ENCODE measurements at places on chromosomes 11 and 22.

GRCh38 chr22:47690166-47690565, 927.7 kb downstream of the TBC1D22A start:
- DNase-seq: no peak

GRCh38 chr11:115334932-115335788, 169.1 kb downstream of the CADM1 start:
- DNase-seq: no peak

DNA sequence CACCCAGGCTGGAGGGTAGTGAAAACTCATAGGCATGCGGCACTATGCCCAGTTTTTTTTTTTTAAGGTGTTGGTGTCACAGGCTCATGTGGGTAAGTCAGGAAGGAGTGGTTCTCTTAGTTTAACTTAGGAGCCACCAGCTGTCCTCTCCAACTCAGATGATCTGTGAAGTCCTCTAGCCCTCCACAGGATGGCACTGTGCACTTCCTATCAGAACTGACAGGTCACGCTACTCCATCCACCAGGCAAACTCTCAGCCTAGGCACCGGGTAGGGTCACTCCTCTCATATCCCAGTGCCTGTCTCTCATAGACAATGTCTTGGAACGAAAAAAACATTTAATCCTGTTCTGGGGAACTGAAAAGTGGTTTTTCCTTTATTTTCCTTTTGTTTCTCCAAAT, 16.5 kb downstream of the NAP1L4 start:
- DNase-seq: no peak

DNA sequence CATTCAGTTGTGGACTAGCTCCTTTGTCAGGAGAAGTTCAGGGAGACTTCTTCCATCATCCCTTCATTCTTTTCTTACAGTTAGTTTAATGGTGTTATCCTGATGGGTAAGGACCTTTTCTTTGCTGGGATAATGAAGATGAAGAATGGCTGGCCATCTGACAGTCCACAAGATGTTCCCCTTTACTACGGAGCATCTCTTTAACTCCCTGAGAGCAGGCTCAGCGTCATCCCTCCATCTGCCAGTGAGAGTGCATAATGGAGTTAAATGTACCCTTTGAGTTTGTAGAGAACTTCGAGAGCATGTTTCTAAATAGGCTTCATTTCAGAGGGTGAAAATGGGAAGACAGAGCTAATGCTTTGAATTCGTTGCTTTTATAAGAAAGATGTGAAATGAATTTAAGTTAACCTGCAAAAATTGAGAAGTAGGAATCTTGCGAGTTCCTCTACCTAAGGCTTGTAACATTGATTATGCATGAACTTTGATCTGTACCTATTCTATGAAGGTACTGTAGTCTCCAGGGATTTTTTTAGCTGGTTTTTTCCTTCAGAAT, 1.7 kb downstream of the EP300 start:
- DNase-seq: no peak

- DNase-seq: no peak
Measured at GRCh38 chr11:78996007-78996406, 421.3 kb upstream of the NARS2 start.

- no peak for DNase-seq
Measured at GRCh38 chr11:78731027-78731426, 156.4 kb upstream of the NARS2 start.

DNA sequence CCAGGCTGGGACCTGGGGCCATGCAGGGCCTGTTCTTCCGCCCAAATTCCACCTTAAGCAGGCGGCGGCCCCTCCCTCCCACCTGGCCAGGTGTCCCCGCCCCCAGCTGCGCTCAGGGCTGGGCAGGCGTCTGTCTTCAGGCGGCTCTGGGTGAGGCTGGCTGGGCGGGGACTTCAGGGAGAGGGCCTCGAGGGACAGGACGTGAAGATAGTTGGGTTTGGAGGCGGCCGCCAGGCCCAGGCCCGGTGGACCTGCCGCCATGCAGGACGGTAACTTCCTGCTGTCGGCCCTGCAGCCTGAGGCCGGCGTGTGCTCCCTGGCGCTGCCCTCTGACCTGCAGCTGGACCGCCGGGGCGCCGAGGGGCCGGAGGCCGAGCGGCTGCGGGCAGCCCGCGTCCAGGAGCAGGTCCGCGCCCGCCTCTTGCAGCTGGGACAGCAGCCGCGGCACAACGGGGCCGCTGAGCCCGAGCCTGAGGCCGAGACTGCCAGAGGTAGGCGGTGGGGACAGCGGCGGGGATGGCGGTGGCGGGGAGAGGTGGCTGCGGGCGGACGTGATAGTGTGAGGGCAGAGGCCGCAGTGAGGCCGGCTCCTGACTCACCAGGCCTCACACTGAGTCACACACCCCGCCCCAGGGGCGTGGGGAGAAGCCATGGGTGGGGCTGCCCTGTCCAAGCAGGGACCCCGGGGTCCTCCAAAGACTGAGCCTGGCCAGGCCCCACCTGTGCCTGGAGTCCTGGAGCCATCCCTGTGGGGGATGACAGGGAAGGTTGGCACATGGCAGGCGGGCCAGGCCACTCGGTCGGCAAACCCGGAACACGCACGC, at the start of gene PKP3:
Gene PKP3 (plus strand): TSS at position 176 of the 824 bp plus-strand sequence. CDS start 84 bp downstream, at position 260.
- no peak for DNase-seq

DNA sequence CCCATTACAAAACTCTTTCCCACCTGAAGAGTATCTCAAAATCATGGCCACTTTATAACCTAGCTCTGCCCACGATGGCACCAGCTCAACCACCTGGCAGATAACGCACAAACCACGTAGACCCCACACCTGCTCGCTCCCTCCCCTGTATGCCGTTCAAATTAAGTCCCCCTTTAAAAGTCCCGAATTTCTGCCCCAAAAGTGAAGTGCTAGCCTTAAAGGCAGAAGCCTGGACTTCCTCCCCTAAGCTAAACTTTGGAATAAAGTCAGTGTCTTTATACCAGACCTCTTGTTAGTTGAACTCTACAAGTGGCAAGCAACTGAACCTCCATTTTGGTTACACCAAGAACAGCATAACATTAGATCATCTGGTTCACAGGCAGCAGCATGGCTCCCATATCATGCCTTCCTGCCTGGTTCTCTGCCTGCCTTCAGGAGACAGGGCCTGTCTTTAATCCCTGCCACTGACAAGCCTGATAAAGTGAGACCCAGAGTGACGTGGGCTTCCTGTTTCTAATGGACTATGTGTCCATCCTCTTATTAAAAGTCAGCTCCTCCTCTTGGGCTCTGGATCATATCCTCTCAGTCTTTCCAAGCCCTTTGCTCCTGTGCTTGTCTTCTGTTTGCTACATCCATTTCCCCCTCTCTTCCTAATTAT, 32.6 kb upstream of the NNMT start:
- DNase-seq: no peak

DNA sequence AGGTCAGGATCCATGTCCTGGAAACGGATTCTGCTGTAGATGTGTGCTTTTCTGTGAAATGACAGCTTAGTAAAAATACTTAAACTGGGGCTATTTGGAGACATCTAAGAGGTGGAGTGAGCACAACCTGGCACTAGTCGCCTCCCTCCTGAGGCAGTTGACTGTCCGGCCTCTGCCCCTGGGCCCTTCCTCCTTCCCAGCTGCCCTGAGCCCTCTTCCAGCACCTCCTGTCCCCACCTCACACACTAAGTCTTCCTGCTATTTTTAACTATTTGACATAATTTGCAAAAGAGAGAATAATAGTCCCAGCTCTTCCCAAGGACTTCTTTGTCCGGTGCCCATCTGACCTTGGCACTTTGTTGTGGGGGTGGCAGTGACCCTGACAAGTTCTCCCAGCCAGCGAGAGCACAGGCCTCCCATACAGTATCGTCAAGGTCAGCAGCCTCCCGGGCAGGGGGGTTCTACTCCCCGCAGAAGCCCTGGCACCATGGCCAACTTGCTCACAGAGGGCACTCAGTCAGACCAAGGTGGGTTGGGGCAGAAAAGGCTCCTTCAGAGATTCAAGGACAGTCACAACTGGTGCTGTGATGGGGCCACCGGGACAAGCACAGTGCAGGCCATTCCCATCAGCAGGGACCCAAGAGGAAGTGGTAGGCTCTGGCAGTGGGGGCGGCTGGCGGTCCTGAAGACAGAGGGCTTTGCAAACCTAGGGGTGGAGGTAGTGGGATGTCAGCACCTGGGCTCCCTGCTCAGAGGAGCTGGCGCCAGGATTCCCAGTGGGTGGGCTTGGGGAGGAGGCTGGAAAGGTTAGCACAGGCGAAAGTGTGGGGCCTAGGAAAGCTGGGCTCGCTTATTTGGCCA, 5.5 kb upstream of the NEAT1 start:
- DNase-seq: no peak

GRCh38 chr11:102974552-102975280, 19.2 kb upstream of the MMP13 start:
- DNase-seq: no peak

GRCh38 chr22:42942351-42942750, 72.6 kb downstream of the PACSIN2 start:
- no peak for DNase-seq

- no peak for DNase-seq
Measured at GRCh38 chr11:19121646-19122045, 4.7 kb downstream of the ZDHHC13 start.

DNA sequence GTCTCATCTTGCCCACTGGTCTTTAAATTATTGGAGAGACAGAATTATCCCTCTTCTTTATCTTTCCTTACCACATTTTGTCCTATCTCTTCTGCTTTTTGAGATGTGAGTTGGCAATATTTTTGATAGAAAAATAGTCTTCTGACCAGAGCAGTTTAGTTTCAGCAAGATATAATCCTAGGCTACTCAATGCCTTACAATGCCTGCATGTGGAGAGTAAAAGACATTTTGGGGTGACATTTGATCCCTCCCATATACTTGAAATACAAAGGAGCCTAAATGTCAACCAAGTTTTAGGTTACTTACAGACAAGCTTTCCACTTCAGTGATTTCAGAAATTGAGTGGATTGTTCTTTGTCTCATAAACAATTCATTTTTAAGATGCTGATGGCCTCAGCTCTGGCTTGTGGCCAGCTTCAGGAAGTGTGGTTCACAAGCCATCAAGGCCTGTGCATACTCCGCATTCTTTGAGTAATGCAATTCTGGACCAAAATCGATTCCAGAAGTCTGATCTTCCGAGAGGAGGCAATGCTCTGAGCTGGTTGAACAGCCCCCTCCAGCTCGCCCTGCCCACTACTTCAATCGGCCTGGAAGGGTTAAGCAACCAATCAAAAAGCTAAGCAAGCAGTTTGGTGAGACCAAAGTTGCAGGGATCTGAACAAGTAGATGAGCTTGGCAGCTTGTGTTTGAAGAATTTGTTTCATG, 274.4 kb downstream of the BLID start:
- DNase-seq: no peak

GRCh38 chr11:12683874-12684273, 9.7 kb downstream of the TEAD1 start:
- DNase-seq: no peak

DNA sequence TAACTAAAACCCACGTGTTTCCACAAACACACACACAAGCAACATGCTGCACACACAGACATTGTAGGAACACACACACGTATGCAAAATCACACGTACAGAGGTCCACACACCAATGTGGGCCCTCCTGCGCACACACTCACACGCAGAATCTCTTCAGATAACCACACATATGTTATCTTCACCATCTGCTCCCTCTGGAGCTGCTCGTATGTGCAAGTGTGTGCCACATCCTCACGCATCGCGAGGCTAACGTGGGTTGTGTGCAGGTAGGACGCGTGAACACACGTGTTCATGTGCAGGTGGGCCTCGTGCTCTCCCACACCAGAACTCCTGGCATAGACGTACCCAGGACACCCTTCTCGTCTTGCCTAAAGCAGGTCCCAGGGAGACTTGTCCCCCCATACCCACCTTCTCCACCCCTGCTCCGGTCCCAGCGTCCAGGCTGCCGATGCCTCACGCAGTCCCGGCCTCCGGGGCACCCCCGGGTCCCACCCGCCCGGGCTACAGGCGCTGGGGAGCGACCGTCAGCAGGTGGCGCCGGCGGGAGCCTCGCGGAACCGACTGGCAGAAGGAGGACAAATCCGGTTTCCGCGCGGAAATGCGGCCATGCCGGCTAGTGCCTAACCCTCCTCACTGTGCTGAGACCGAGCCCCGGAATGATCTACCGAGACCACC, 10.3 kb upstream of the IGSF9B start:
- no peak for DNase-seq

- no peak for DNase-seq
Measured at GRCh38 chr22:43827926-43828724, 16.0 kb upstream of the EFCAB6 start.

DNA sequence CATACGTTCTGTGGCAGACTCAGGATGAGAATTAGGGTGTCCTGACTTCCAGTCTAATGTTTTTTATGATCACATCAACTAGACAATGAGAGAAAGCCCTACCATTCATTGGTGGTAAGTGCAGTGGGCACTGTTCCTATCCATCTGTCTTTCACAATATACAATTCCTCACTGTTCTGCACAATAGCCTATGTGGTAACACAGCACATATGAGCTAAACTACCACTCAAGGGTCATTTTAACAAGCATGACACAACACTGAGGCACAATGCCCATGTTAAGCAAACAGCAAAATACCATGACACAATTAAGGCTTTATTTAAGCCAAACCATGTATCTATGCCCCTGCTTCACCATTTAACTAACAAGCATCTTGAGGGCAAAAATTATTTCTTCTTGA, 52.3 kb downstream of the SIK3 start:
- DNase-seq: no peak

GRCh38 chr11:57167125-57167846, 14.5 kb upstream of the LRRC55 start:
- DNase-seq: no peak

GRCh38 chr11:94325681-94326080, 21.3 kb downstream of the IZUMO1R start:
- DNase-seq: no peak

DNA sequence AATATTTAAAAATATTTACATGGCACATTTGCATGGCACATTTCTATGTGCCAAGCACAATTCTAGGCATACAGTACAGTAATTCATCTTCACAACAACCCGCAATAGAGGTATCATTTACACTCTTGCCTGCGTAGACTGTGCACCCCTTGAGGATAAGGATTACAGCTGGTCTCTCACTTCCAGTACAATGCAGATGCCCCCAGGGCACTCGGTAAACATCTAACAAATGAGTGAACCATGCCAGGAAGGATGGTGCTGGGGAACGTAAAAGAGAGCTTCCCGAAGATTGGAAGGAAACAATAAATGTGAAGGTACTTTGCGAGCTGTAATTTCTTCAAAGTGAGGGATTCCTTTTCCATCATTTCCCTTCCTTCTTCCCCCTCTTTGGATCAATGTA, 1.3 kb downstream of the PRPF19 start:
- no peak for DNase-seq

DNA sequence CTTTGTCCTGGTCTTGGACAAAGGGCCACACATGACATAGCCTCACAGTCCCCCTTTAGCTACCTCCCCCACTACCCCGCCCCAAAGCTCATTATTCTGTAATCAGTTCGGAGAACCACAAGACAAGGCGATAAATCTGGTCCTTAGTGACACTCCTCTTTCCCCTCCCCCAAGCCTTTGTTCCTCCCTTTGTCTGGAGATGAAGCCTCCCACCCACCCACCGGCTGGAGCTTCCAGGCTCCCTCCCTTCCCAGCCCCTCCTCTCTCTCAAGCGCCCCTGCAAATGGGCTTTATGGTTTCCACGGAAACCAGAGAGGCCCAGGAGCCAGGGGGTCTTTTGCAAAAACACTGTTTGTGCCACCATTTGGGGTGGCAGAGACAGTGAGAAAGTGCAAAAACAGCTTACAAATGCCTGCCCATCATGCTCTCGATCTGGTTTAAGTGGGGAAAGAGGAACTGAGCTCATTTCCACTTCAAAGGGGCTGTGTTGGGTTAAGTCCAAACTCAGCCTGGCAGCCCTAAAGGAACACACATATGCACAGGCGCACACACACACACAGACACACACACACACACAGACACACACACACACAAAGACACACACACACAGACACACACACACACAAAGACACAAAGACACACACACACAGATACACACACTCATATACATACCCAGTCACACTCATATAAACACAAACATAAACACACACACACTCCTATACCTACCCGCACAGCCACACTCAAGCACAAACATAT, 23.5 kb downstream of the APLNR start:
- DNase-seq: no peak
